Activated CD4-positive, alpha-beta T cell treated with anti-CD3 and anti-CD28 coated beads, Interleukin-2, amount 10 ng/mL, durations not matched to agents 7 days and 5 days (primary cell): ENCODE measurements at places on chromosomes 2 and 18.
A peak's percentile ranks its signal among the peaks of the same experiment; 100 is the strongest.

DNA sequence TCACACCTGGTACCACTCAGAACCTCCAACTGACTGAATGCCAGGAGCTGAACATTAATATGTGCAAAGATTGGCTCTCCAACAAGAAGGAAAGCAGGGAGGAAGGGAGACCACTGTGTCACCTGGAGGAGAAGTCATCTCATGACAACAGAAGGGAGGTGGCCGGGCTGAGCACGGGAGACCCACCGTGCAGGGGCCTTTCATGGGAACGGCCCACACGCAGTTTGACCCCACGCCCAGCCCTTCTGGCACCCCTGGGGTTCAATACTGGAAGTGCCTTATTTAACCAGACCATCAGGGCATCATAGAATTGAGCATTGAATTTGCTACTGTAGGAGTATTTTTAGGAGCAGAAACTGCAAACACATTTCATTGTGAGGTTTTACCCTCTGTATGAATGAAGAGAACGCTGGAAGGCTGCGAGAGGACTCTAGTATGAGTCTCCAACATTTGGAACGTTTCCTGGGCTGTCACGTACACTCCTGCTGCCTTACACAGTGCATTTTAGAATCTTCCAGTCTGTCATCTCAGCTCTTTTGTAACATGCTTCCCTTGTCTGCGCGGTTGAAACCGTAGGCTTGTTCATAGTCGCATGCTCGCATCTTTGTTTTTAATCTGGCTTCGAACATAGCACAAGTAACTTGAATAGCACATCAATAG is 132.1 kb downstream of the NFATC1 start:
- DNase-seq, result no peak

- DNase-seq, result no peak
Observed at GRCh38 chr2:121293450-121294325, 8.7 kb upstream of the TFCP2L1 start.

- no peak for DNase-seq
Observed at GRCh38 chr18:59026364-59026763, 113.3 kb upstream of the SEC11C start.

- DNase-seq, result no peak
Observed at GRCh38 chr2:10065773-10066055, 14.5 kb downstream of the CYS1 start.

- no peak for DNase-seq
Observed at GRCh38 chr2:70475266-70475665, 78.4 kb downstream of the TGFA start.

- DNase-seq, result no peak
Observed at GRCh38 chr2:10941383-10941782, 29.6 kb downstream of the KCNF1 start.

DNA sequence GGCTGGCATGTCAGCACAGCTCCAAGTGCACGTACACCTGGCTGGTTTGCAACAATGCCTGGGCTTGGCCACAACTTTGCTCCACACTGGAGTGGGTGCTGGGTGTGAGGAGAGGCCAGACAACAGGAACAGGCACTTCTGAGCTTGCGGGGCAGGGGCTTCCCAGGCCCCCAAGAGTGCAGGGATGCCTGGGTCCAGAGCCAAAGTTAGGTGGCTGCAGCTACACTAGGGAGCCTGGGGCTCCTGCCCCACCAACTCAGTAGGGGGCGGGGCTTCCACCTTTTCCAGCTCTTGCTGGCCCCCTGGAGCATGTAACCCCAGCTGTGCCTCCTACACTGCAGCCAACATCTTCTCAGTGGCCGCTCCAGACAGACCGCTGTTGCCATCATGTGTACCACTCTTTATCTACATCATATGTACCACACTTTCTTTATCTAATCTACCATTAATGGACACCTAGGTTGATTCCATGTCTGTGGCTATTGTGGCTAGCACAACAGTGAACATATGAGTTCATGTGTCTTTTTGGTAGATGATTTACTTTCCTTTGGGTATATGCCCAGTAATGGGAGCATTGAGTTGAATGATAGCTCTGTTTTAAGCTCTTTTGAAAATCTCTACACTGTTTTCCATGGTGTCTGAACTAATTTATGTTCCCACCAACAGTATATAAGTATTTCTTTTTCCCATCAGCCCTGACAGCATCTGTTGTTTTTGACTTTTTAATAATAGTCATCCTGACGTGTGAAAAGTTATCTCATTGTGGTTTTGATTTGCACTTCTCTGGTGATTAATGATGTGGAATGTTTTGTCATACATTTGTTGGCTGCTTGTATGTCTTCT is 87.9 kb downstream of the ZNF804A start:
- no peak for DNase-seq

- DNase-seq, result no peak
Observed at GRCh38 chr2:48906633-48907032, 151.1 kb upstream of the LHCGR start.

- peak; percentile 61 for DNase-seq
Observed at GRCh38 chr2:118032169-118033013, 18.5 kb upstream of the CCDC93 start.

DNA sequence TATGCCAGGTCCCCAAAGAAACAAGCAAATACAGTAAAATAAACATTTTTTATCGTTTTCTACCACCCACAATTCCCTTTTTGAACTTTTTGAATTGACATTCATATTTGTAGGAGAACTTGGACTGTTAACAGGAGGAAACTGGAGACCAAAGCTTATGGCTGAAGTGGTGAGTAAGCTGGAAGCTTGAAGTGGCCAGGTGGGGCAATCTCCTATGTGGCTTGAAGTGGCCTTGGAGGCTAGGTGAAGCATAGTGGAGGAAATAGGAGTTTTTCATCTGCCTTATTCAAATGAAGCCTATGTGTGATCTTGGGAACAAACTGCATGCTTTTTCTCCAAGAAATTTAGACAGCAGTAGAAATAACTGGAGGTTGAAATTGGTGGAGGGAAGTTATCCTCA is 962.9 kb upstream of the FANCL start:
- DNase-seq, result no peak

- DNase-seq, result no peak
Observed at GRCh38 chr2:17574406-17575073, 34.0 kb downstream of the VSNL1 start.

DNA sequence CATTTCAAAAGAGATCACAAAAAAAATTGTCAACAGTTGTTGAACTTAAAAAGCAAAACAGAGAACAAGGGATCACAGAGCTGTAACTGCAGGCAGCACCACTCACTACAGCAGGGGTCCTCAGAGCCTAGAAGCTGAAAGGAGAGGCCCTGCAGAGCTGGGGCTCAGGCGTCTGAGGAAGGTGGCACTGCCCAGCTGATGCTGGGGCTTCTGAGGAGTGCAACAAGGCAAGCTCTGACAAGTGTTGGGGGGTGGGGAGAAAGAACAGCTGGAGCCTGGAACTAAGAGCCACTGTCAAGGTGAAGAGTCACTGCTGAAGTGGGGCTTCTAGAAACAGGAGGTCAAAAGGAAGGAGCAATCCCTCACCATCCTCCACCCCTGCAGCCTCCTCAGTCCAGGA is 46.2 kb downstream of the FTCDNL1 start:
- no peak for DNase-seq

DNA sequence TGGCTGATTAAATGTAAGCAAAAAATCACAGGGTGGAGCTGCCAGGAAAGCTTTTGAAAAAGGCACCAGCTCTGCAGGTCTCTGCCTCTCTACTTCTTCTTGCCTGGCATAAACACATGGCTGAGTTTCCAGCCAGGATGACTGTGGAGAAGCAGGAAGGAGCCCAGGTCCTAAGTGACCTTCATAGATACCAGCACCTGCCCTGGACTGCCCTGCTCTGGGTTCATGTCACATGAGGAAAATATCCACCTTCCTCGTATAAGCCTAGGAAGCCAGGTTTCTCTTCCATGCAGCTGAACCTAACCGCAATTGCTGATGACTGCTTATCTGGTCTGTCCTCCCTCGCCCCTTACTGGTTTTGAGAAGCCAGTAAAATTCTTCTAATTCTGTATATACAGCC is 47.8 kb upstream of the CREB1 start:
- DNase-seq, result no peak

DNA sequence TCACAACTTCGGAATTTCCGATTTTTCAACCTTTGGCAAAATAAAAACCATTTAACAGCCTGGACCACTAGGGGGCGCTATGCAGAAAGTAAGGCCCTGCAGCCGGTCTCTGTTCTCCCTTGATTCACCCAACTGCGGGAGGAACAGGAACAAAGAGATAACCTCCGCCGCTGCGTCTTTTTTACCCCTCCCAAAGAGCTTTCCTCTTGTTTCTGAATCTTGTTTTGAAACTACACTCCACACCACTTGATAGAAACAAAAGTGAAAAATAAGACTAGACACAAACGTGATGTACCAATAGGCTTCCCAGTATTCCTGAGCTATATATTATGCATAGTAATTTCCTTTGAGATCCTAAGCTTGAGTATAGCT is 231.2 kb downstream of the MYO3B start:
- peak; percentile 86 for DNase-seq

DNA sequence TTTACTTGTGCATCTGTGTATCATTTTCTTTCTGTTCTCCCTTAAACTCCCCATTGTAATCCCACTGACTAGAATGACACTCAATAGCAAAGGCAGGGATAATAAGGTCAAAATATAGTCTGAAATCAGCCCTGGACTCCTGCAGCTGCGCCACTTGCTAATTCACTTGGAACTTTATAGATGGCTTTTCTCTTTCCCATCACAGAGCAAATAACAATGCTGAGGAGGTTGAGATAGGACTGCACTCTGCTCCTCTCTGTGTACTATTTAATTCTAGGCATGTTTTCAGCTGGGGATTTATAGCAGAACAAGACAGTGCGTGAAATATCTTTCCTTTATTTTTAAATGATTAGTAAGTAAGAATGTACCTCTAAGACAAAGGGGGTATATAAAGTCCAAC is 324.2 kb downstream of the LNPK start:
- no peak for DNase-seq

GRCh38 chr2:128495996-128496547 is 177.4 kb upstream of the HS6ST1 start:
- no peak for DNase-seq

- peak; percentile 16 for DNase-seq
Observed at GRCh38 chr2:218727502-218728165, 17.0 kb downstream of the TTLL4 start.

GRCh38 chr2:14903709-14904374 is 271.3 kb downstream of the LRATD1 start:
- DNase-seq, result peak; percentile 59

GRCh38 chr2:191860760-191861466 is 14.0 kb upstream of the CAVIN2 start:
- DNase-seq, result no peak

DNA sequence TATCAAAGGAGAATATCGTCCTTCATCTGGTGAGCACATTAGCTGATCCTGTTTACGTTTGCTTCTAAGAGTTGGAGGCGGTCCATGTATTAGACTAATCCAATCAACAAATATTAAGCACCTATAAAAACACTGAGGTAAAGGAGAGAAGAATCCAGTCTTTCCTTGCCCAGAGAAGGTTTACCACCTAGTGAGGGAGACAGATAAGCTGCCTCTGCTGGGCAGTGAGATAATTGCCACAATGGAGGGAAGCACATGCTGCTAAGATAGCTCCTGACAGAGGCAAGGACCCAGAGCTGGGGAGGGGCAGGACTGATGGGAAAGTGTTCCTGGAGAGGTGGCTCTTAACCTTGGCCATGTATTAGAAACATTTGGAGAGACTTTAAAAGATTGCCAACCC is 36.7 kb upstream of the ST8SIA5 start:
- no peak for DNase-seq

DNA sequence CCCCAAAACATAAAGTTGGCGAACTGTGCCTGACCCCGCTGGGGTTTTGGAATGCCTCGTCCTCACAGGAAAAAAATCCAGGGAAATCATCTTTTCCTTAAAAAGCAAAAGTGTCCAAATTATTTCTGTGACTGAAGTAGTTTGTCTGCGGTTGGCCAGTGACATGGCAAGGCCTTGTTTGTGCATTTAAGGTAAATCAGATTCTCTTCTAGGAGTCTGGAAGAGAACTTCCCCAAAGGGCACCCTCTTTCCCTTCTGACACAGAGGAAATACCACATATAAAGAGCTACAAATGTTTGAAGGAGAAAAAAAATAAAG is 737 bp upstream of the CYB5A start:
- DNase-seq, result no peak

GRCh38 chr18:53795610-53796009 is 428.9 kb downstream of the MBD2 start:
- DNase-seq, result no peak

DNA sequence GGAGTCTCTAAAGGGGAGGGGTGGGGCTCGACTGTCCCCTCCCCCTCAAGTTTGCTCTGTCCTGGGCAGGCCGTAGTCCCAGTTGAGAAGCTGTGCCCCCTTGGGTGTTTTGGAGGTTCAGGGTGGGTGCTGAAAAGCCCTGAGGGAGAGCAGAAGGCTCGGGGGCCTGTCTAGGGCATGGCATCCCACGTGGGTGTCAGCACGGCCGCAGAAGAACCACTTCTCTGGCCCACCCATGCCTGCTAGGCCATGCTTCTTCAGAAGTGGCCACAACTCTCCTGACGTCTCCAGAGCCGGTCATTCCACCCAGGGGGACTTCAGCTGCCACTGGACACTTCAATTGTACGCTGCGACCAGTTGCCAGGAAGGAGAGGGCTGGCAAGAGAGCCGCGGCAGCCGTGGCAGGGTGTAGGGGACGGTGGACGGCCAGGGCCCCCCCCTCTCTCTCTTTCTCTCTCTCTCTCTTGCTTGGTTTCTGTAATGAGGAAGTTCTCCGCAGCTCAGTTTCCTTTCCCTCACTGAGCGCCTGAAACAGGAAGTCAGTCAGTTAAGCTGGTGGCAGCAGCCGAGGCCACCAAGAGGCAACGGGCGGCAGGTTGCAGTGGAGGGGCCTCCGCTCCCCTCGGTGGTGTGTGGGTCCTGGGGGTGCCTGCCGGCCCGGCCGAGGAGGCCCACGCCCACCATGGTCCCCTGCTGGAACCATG is at the start of gene INPP5D:
Gene INPP5D, plus strand, starts transcription at position 546 of the 704 bp plus-strand sequence. Its CDS starts 137 bp downstream, at position 683.
- peak; percentile 85 for DNase-seq

- no peak for DNase-seq
Observed at GRCh38 chr2:111622859-111623258, 261.1 kb downstream of the ANAPC1 start.

GRCh38 chr2:207315131-207315530 is 149.4 kb upstream of the KLF7 start:
- no peak for DNase-seq

- DNase-seq, result peak; percentile 39
Observed at GRCh38 chr18:44716697-44717163, 36.0 kb downstream of the SETBP1 start.

- no peak for DNase-seq
Observed at GRCh38 chr2:168993538-168993937, 37.6 kb downstream of the ABCB11 start.

DNA sequence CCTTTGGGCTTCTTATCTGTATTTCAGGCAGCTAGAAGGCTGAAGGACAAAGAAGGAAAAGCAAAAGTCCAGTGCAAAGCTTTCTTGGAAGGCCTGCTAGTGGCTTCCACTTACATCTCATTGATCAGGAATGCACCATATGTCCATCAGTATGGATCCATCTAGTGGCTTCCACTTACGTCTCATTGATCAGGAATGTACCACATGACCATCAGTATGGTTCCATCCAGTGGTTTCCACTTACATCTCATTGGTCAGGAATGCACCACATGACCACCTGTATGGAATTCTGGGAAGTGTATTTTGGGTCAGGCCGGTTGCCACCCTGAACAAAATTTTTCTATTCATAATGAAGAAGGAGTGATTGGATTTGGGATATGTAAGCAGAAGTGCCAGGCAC is 70.6 kb downstream of the LYPD6 start:
- no peak for DNase-seq
